SK-N-SH (cell line): ENCODE measurements at places on chromosomes 13 and 19. TPM values are rescaled to one million over a fixed set of nuclear protein-coding genes. Genes with fewer than 3 reads are reported as not detected.
A peak's percentile ranks its signal among the peaks of the same experiment; 100 is the strongest.

Gene FPR1
- polyA plus RNA-seq: 0.03 TPM in 1 of 2 replicates, not detected in the other

Gene KLK4
- polyA plus RNA-seq: not detected in 2 replicates

Gene TMEM150B
- polyA plus RNA-seq: not detected in 2 replicates

Gene CCDC194
- not detected in 2 replicates for polyA plus RNA-seq

Gene CLC
- polyA plus RNA-seq: not detected in 2 replicates

Gene IGFL2
- polyA plus RNA-seq: 0.21 and 0.23 TPM in 2 replicates

Gene KCNRG
- 0.97 and 1.1 TPM in 2 replicates for polyA plus RNA-seq

Gene GIPR
- 1.3 and 1.4 TPM in 2 replicates for polyA plus RNA-seq

Gene AMH
- polyA plus RNA-seq: 16.0 and 18.1 TPM in 2 replicates

Gene EMP3
- polyA plus RNA-seq: 263 and 277 TPM in 2 replicates

Gene NOVA2
- 1.3 and 1.9 TPM in 2 replicates for polyA plus RNA-seq

Gene ANKLE1
- polyA plus RNA-seq: 2.2 and 2.6 TPM in 2 replicates

Gene PSG3
- polyA plus RNA-seq: 0.07 and 0.10 TPM in 2 replicates

Gene LILRA1
- not detected in 2 replicates for polyA plus RNA-seq

Gene NMRK2
- not detected in 2 replicates for polyA plus RNA-seq

Gene ZNF587B
- 2.4 and 4.5 TPM in 2 replicates for polyA plus RNA-seq

Gene APOC1
- polyA plus RNA-seq: 0.73 and 2.7 TPM in 2 replicates

GRCh38 chr19:35915443-35915842 lies 7.3 kb upstream of the TYROBP start:
- DNase-seq: no peak

GRCh38 chr13:52450012-52450792 lies at the start of gene VPS36:
VPS36 (minus strand) TSS chr13:52450634; CDS start chr13:52450594, 40 bp downstream.
- peak; percentile 97 for DNase-seq

DNA sequence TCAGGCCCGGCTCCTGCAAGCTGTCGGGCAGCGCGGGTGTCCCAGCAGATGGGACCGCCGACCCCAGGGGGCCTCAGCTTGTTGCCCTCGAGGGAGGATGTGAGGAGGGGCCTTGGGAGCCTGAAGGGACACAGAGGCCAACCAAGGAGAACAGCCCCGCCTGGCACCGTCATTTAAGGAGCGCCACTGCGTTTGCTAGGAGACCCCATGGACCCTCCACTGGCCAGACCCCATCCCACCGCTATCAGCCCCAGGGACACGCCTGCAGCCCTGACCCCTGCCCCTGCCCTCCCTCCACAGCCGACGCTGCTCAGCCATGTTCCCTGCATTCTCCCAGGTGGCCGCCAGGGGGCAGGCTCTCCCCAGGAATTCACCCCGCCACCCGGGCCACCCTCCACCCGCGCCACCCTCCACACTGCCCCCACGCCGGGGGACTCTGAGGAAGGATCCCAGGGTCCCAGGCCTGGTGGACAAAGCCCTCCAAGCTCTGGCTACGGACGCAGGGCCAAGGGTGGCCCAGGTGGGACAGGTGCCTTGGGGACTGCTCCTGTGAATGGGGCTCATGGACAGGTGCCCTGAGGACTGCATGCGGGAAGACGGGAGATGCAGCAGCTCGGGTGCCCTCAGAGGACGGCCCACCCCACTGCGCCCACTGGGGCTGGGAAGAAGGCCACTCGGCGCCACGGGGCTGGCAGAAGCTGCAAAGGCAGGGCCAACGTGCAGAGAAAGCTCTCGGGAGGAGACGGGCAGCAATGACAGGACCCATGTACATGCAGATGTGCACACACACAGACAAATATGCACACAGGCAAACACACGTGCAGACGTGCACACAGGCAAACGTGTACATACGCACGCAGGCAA lies 34.4 kb downstream of the PIP5K1C start:
- DNase-seq: peak; percentile 96

GRCh38 chr13:95480131-95480545 lies 72.4 kb upstream of the CLDN10 start:
- DNase-seq: no peak

DNA sequence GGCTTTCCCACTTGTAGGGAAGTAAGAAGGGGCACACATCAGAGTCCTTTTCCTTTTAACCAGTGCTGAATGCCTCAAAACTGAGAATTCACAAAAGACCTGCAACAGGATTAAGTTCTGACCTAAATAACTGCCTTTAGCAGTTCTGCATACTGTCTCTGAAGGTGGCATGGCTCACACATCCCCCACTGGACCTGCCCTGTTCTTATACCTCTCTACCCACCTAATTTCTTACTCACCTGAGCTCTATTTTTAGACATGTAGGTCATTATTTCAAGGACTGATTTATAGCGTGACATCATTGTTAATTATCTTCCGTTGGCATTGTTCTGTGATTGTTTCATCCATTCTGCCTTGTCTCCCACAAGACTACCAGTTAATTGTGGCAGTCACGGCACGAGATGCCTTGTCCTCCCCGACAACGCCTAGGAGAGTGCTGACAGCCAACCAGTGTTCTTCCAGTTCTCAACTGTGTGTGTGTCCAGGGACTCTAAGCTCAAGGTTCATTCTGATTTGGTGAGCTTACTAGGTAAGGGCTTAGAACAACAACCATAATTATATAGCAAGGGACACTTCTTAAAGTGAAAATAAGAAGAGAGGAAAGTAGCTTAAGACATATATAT lies 27.1 kb upstream of the UBL3 start:
- no peak for DNase-seq

GRCh38 chr19:19821366-19821951 lies at the start of gene ZNF506:
ZNF506 (minus strand) TSS chr19:19821750; CDS start chr19:19821603, 147 bp downstream.
- DNase-seq: peak; percentile 90

- no peak for DNase-seq
These were observed 1.0 kb upstream of the CHAMP1 start for GRCh38 chr13:114313061-114313860.

DNA sequence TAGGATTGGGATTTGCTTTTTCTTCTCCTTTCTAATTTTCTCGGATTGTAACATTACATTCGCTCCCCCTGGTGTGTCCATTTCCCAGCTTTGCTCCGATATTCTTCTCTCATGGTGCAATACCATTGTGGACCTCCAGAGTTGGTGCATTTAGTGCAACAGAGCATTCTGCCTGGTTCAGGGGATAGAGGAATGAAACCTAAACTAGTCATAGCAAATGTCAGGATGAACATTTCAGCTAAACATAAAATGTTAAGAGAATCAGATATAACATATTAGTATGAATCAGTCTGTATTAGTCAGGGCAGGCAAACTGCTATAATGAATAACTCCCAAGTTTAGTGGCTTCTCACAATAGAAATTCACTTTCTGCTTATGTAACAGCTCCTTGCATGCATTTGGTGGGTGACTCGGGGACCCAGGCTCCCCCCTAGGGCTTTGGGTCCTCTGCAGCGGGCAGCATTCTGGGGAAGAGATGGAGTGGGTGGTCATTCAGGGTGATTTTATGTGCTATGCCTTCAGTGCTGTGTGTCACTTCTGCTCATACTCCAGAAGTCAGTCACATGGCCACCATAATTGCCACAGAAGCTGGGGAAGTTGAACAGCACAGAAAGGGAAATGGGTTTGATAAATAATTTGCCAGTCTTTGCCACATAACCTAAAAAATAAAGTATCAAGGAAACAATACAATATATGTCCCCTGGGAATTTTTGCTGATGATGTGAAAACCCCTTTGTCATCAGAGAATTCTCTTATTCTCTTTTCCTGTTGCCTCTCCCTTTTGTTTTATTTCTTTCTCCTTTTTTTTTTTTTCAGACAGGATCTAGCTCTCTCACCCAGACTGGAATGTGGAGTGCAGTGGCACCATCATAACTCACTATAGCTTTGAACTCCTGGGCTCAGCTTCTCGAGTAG lies 111.0 kb downstream of the HSPH1 start:
- DNase-seq: peak; percentile 38

- DNase-seq: no peak
These were observed 403.0 kb downstream of the LMO7 start for GRCh38 chr13:76038920-76039716.

DNA sequence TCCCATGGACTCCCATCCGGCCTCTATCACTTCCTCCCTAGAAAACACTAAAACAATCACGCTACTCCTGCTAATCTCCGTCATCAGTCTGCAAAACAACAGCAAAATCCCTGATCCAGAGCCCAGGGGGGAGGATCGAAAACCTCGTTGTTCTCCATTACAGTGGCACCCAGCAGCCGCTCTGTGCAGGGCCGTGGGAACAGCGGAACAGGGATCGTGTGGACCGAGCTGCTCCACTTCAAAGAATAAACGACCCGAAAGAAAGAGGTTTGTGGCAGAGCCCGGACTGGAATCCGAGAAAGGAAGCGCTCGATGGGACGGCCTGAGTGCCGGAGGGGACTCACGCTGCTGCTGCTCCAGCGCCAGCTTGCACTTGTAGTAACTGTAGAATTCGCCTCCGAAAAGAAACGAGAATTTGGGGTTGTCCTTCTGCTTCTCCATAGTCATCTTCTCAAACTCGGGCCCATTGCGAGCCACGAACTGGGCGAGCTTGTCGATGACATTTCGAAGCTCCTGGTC lies 652 bp downstream of the CHERP start:
- peak; percentile 46 for DNase-seq

- DNase-seq: no peak
These were observed 5.1 kb upstream of the NANOS2 start for GRCh38 chr19:45919678-45920077.

DNA sequence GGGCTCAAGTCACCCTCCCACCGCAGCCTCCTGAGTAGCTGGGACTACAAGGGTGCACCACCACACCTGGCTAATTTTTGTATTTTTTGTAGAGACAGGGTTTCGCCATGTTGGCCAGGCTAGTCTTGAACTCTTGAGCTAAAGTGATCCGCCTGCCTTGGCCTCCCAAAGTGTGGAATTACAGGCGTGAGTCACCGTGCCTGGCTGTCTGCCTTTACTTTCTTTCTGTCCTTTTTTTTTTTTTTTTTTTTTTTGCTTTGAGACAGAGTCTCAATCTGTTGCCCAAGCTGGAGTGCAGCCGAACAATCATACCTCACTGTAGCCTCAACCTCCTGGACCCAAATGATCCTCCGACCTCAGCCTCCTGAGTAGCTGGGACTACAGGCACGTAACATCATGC lies 25.0 kb upstream of the OR1M1 start:
- DNase-seq: no peak

DNA sequence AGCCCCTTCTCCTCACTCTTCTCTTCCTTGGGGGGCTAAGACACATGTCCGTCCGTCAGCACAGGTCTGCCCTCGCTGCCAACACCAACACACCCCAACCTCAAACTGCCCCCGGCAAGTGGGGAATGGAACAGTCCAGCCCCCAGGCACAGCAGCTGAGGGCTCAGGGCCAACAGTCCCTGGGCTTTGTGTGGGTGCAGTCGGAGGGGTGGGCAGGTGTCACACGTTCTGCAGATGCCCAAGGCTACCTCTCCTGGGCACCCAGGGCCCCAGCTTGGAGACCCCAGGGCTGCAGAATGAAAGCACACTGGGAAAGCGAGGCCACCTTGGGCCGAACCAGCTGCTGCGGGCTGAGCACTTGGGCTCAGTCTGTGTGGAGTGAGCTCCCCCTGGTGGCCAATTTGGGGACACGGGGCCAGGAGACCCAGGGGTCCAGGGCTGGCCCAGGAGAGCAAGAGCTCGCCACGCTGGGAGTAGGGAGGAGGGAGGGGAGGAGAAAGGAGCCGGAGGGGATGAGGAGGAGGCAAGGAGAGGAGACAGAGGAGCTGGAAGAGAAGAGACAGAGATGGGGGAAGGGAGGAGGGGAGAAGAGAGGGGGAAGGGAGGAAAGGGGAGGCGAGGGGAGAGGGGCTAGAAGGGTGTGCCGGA lies 14.0 kb upstream of the ATP8B3 start:
- DNase-seq: peak; percentile 97
